ENCODE measurements at places on chromosomes 13 and 19. TPM values are rescaled to one million over a fixed set of nuclear protein-coding genes. Genes with fewer than 3 reads are reported as not detected.

DNA sequence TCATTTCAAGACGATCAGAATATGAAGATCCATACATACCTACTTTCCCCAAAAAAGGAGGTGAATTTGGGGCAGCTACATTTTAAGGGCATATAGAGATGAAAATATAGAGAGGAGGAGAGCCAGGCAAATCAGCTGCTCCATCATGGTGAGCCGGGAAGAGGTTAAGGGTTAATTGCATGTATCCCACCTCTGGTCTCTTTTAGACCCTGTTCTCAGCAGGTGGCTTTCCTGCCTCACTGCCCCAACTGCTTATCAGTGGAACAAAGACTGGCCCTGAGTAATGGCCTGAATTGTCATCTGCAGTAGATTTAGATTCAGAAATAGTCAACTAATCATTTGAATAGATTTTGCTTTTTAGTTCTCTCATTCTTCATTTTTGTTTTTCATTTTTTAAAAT is 206.6 kb downstream of the SPRY2 start:
- no peak for DNase-seq

Gene PLVAP
- total RNA-seq, result not detected

Gene DCT
- total RNA-seq, result not detected

Gene GARIN5B
- not detected for total RNA-seq

GRCh38 chr13:27293873-27294515 is 23.4 kb downstream of the RASL11A start:
- no peak for DNase-seq

GRCh38 chr13:50646070-50646469 is 197.4 kb downstream of the DLEU7 start:
- no peak for DNase-seq

GRCh38 chr13:20019043-20019442 is 60.5 kb downstream of the ZMYM2 start:
- no peak for DNase-seq

DNA sequence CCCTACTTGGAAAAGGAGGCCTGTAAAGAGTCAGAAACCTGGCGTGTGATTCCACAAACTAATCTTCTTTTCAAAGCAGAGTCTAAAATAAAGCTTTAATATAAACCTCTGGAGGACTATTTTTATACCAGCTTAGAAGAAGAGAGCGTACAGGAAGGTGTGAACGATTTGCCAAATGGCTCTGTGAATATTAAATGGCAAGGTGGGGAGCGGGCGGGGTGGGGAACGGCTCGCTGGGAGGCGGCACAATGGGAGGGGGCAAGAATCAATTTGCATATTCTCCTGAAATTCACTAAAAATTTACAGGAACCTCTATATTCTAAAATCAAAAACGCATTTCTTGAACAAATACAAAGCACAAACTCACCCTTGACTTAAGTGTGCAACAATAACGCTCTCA is 982 bp downstream of the ZNF780B start:
- no peak for DNase-seq

DNA sequence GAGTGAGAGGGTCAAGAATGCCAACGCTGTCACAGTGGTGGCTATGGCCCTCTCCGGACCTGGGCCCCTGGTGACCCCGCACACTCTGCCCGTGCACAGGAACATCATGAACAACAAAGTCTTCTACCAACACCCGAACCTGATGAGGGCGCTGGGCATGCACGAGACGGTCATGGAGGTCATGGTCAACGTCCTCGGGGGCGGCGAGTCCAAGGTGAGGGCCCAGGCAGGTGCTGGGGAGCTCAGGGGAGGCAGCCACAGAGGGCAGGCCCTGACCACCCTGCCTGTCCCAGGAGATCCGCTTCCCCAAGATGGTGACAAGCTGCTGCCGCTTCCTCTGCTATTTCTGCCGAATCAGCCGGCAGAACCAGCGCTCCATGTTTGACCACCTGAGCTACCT is 62.6 kb downstream of the RYR1 start:
- DNase-seq, result no peak

DNA sequence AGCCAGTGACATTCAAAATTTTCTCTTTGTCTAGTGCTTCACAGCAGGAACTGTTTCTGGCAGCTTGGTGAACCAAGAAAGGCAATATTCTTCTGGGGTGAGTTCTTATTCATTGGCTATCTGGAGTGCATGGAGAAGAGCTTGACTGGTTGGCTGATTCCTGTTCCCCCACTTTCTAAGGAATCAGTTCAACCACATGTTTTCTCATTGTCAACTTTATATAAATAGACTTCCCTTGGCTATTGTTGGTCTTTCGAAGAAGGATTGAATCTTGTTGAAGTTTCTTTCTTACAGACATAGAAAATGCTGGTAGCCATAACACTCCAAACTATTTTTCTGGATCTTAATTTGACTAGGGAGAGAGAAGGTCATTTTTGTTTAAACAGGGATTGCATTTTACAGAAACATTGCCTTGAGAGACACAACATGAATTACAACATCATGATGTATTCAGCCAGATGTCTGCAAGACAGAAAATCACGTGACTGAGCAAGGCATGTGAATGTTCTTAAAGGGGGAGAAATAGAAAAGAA is 85.2 kb downstream of the EDNRB start:
- no peak for DNase-seq

Gene KHSRP
- total RNA-seq, result 489 TPM

- no peak for DNase-seq
Observed at GRCh38 chr13:37503287-37503686, 95.3 kb downstream of the POSTN start.

GRCh38 chr19:33689868-33690267 is 68.1 kb downstream of the CHST8 start:
- DNase-seq, result no peak

GRCh38 chr13:24834902-24835510 is 71.0 kb downstream of the RNF17 start:
- DNase-seq, result no peak

DNA sequence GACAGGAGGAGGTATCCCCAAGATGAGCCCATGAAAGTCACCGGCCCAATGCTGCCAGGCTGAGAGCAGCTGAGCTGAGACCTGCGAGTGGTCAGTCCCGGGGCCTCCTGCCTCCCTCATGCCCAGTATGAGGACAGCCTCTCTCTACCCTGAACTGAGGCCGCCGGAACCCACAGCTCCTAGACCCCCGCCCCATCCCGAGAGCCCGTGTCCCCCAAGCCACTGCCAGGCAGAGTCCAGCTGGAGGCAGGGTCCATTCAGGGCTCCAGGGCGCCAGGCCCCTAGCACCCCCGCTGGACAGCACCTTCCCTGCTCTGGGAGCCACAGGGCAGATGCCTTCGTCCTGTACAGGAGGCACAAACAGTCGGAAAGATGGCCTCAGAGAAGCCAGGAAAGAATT is 38.7 kb downstream of the MLLT1 start:
- no peak for DNase-seq

GRCh38 chr19:5153601-5154128 is 184.8 kb downstream of the KDM4B start:
- no peak for DNase-seq

Gene ZNF229
- 3.0 TPM for total RNA-seq

Gene KCNC3
- 0.56 TPM for total RNA-seq

DNA sequence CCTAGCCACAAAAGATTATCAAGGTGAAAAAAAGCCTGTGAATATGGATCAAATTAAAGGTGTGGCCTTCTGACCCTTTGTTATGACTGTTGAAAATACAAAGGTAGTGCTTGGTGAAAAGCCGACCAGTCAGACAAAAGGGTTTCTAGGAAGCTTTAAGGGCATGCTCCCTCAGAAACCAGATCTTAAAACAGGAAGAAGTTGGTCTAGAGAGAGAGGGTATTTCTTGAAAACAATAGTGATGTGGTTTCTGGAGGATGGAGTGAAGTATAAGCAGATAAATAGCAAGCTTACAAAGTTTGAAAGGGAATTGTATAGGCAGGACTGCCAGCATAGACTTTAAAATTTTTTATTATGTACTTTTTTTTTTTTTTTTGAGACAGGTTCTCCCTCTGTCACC is 5.0 kb upstream of the EID2 start:
- no peak for DNase-seq

GRCh38 chr13:30584051-30584731 is 33.5 kb upstream of the USPL1 start:
- no peak for DNase-seq
